ENCODE measurements at places on chromosomes 2 and 18.

DNA sequence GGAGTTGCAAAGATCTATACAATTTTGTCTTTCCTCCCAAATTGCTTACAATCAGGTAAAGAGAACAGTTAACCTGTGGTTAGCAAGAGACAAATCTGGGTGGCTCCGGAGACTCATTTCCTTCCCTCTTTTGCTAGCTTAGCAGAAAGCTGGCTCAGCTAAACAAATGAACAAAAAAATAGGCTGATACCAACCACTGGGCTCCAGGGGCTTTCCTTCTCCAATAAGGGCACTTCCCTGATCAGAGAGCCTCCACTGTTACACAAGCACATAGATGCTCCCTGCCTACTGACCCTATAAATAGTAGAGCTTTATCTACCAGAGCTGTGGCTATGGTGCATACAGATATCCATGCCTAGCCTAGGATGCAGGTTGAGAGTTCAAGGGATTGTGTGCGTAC, 90.1 kb upstream of the ARL5A start:
- DNase-seq: no peak

DNA sequence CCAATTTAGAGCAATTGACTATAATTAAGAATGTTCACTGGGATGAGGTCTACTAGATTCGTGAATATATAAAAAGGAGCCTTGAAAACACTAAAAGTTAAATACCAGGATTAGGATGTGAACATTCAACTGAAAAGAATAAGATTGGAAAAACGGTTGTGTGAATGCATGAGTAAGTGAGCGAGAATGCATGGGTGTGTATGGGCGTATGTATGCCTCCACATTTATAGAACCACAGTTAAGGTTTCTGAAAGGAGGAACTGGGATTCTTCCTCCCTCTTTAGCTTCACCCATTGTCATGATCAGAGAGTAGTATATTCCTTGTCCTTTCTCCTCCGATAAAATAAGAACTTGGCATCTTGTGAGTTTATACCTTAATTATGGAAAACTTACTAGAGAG, 151.1 kb upstream of the UBE2E3 start:
- no peak for DNase-seq

DNA sequence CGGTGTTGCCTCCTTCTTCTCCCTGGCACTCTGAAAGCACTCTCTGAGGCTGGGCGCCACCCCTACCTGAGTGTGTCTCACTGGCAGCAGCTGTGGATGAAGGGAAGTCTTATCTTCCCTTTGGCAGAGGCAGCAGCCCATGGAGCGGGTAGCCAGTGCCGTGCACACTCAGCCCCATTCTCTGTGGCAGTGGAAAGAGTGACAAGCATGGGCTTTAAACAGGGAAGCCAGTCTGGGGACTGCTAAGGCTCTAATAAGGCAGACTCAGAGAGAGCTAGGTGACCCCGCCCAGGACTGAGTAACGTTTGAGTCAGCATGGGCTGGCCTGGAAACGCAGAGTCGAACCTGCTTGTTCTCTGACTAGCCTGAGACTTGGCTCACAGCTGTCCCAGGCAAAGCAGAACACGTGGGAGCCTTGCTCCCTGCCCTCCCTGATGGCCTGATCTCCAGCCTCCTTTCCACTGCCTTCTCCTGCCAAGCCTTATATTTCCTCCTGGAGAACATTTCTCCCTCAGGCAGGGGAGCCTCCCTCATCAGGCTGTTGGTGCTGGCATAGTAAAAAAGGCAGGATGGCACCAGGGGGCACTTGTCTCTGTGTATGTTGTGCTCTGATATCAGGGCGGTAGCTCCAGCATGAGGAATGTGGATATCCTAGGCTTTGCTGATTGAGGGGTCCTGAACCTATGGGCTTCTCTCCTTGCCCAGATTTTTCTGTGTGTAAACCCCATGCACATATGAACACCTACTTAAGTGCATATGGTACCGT, 93.9 kb upstream of the LGALSL start:
- DNase-seq: peak; percentile 71

GRCh38 chr18:9688036-9688741, 19.9 kb upstream of the RAB31 start:
- DNase-seq: no peak

DNA sequence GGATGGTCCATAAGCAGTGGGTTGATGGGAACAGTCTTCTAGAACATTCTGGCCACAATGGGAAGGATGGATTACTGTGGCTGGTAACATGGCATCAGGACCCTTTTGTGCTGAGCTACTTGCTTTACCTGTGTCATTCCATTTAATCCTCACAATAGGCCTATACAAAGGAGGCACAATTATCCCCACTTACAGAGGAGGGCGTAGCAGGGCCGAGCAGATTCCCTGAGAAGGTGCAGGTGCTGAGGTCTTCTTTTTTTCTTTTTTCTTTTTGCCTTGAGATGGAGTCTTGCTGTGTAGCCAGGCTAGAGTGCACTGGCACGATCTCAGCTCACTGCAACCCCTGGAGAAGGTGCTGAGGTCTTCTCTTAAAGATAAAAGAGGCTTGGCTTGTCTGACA, 6.7 kb upstream of the LRRC30 start:
- no peak for DNase-seq

DNA sequence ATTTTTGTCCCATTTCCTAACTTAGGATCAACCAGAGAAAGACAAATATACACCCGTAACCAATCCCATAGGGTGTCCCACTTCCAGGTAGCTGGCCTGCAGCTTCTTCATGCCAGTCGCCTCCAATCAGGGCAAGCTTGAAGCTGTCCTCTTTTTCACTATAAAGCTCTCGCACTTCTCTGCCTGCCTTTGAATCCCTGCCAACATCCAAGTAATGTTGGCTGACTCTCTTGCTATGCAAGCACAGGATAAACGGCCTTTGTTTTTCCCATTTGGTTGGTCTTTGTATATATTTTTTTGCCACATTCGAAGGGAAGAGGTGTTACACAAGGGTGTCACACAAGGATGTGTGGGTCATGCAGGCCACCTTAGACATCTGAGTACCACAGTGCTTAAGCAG, 388.8 kb downstream of the CBLN2 start:
- no peak for DNase-seq

- no peak for DNase-seq
Measured at GRCh38 chr2:101082998-101083397, 68.2 kb downstream of the TBC1D8 start.

DNA sequence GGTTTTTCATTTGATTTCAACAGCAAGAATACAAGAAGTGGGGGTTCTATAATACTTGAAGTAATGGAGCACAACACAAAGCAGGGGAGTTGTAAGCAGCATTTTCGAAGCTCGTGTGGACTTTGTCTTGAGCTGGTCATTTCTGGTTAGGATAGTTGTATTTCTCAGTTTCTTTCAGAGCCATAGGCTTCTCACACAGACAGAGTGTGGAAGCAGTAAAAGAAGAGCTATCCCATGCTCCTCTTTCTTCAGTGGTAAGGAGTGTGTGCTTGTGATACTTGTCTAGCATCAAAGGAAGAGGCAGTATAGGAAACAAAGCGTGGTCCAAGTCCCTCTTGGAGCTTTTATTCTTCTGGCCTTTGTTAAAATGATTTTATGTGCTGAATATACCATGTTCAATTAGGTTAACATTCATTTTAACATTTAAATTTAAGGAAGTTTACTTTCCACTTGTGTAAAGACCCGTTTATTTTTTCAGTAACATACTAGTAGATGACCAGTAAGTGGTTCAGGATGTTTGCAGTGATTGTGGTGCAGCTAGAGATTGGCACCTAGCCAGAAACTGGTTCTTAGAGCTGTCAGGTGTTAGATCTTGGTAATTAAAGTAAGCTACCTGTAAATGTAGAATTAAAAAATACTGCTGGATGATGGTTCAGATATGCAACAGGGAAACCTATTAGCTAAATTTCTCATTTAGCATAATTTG, 14.6 kb downstream of the CCNYL1 start:
- DNase-seq: no peak

DNA sequence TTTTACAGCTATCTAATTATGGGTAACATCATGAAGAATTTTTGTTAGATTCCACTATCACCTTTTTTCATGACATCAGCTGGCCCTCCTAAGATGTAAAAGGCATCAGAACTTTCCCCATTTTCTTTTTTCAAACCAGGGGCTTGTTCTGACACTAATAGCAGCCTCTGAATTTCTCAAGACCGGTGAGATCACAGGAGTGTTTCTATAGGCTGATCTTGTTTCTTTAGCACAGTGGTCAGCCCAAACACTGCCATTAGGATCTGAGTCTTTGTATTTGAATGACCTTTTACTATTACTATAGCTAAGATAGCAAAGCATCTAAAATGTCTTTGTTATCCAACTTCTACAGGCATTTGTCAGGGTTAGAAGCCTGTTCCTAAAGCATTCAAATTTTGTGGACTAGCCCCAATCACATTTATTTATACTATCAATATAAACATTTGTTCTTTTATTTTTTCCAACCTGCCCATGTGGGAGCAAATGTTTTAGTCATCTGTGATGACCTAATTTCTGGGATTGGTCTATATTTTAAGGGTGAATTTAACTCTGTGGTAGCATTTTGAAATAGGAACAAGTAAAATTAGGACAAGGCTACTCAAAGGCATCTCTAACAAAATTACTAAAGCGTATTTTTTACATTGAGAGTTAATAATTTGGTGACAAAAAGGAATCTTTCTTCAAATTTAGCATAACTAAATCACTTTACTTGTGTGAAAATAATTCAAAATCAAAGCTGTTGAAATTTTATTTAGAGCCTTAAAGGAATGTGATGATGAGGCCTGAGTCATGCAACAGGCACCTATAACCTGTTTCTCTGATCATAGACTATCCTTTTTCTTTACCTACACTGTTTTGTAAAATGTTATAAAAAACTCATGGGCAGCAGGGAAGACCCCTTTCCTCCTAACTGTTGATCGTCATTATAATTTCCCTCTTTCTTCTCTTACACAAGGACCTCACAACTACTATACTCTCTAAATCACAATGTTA, 39.3 kb downstream of the ZAP70 start:
- no peak for DNase-seq

DNA sequence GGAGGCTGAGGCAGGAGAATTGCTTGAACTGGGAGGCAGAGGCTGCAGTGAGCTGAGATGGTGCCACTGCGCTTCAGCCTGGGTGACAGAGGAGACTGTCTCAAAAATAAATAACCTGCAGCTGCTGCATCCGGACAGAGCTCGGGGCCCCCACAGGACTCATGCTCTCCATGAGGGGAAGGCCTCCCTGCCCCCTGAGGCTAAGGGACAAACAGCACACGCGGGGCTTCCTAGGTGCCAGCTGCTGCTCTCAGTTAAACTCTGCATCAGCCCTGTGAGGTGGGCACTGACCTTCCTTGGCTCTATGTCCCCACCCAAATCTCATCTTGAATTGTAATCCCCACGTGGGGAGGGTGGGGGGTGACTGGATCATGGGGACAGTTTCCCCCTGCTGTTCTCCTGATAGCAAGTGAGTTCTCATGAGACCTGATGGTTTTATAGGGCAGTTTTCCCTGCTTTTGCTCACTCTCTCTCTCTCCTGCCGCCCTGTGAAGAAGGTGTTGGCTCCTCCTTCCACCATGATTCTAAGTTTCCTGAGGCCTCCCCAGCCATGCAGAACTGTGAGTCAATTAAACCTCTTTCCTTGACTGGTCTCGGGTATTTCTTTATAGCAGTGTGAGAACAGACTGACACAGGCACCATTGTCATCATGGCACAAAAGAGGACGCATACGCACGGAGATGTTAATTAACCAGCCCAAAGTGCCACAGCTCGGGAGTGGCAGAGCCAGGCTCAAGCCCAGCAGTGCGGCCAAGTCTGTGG, 49.9 kb upstream of the TAF1B start:
- DNase-seq: no peak

DNA sequence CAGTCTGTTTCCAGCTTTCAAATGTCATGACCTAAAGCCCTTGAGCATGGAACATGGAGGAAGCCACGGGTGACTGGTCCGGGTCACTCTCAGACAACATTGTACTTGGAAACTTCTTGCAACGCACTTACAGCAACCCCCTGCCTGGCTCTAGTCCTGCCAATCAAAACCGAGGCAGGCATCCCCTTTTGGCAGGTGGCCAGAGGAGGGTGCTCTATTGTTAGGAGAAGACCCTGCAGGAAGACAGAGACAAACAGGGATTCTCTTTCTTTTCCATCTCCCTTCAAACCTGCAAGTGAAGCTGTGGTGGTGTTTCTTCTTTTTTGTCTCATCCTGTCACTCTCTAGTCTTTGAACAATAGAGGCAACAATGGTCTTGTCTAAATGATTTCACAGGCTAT, 667.2 kb downstream of the ZEB2 start:
- no peak for DNase-seq

GRCh38 chr18:47254341-47254939, 3.0 kb upstream of the SKOR2 start:
- no peak for DNase-seq

DNA sequence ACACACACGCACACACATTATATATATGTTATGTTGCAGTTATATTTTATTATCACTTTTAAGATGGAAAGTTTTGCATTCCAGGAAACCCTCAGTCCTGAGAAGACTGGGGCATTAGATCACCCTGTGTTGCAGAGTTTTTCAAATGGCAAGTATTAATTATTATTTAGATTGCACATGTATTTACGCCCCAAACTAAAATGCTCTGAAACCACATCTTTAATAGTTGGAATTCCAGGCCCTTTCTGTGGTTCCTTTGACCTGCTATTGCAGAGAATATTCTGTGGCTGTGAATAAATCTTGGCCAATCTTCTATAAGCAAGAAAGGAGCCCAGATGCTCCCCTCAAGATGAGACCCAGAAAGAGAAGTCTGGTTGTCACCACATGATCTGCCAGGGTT, 427.0 kb upstream of the TNP1 start:
- no peak for DNase-seq

- DNase-seq: no peak
Measured at GRCh38 chr18:62634979-62635630, 80.2 kb upstream of the PHLPP1 start.

DNA sequence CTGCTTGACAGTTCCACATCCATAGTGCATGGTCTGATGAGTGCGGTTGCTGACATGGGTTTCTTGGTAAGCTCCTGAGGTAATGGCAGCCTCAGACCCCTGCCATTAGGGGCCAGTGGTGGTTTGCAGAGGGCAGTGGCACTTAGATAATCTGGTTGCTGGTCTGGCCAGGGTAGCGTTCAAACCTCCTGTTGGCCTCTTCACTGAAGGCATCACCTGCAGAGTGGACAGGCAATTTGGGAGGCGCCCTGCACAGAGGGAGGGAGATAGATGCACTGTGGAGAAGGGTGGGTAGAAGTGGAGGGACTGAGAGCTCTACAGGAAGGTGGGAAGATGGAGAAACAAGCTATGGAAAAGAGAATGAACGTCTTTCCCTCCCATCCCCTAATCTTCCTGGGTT, 3.7 kb downstream of the HTRA2 start:
- no peak for DNase-seq

DNA sequence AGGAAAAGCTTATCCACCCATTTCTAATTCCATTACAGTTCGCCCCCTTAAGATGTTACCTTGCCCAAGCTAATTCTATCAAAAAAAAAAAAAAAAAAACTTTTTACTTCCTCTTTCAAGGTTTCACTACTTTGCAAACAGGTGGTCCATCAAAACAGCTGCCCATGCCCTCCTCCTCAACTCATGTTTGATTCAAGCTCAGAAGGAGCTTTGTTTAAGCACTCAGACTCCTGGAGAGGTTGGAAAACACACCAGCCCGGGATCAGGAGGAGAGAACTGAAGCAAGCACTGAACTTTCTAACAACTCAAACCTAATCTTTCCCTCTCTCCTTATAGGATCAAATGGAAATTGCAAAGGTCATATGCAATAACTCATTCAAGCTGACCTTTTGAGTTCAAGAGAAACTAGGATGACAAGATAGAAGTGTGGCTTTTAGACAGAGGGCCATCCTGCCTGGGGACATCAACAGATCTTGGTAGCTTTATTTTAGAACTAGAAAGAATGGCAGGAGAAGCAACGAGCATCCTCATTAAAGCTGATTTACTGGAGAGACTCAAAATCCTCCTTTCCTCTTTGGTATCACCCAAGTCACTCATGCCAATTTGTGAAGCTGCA, 28.3 kb upstream of the FZD7 start:
- DNase-seq: no peak
